ENCODE measurements at places on chromosomes 7 and 10.

GRCh38 chr10:69911613-69912528, 110.2 kb downstream of the COL13A1 start:
- DNase-seq, result no peak

DNA sequence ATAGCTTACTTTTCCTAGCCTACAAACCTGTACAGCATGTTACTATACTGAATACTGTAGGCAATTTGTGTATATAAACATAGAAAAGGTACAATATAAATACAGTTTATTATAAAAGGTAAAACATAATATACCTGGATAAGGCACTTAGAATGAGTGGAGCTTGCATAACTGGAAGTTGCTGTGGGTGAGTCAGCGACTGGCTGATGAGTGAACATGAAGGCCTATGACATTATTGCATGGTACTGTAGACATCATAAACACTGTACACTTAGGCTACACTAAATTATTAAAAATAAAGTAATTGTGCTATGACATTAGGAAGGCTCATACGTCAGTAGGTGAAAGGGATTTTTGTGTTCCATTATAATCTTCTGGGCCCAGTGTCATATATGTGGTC, 228.8 kb downstream of the HDAC9 start:
- no peak for DNase-seq

DNA sequence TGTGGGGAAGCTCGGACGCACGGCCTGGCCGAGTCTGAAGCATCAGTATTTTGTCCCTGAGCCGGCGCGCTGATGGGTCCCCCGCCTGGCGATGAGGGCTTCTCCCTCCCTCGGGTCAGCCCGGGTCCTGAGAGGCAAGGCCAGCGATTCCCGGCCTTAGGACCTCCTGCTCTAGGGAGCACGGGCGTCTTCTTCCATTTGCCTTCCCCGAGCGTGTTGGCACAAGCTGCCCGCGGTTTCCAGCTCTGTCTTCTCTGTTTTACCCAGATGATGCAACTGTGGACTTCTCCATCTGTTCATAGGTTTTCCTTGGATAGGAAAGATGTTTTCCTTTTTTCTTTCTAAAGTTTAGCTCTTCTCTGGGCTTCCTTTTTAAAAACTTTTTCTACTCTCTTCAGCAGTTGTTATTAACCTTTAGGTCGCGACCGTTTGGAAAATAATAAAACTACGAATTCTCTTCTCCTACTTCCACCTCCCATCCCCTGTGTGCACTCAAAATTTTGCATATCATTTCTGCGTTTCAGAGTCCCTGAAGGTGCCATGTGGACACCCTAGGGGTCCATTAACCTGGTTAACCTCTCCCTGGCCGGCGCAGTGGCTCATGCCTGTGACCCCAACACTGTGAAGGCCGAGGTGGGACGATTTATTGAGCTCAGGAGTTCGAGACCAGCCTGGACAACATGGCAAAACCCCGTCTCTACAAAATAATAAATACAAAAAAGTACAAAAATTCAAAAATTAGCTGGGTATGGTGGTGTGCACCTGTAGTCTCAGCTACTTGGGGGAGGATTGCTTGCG, 1.4 kb upstream of the SLC25A28 start:
- DNase-seq, result no peak

GRCh38 chr10:129773359-129773990, 190.6 kb downstream of the EBF3 start:
- no peak for DNase-seq

- no peak for DNase-seq
Measured at GRCh38 chr10:5896208-5897052, 6.4 kb downstream of the FBH1 start.

Measured in NCI-H2081 (cell line).